ENCODE measurements at places on chromosomes 7 and 10. TPM values are rescaled to one million over a fixed set of nuclear protein-coding genes. Genes with fewer than 3 reads are reported as not detected.

Gene OPALIN
- total RNA-seq, result not detected

Gene CDHR1
- total RNA-seq, result not detected

Gene TNS3
- 38.2 TPM for total RNA-seq

Gene TACR2
- not detected for total RNA-seq

Gene H2BK1
- not detected for total RNA-seq

Gene AFAP1L2
- 1.2 TPM for total RNA-seq

Gene EGFR
- 34.5 TPM for total RNA-seq

Gene FAM13C
- 2.8 TPM for total RNA-seq

Gene AGMO
- not detected for total RNA-seq

Gene NDUFB2
- 165 TPM for total RNA-seq

Gene CPA4
- total RNA-seq, result 25.9 TPM
